ENCODE measurements at places on chromosomes 3 and 15. TPM values are rescaled to one million over a fixed set of nuclear protein-coding genes. Genes with fewer than 3 reads are reported as not detected.

The TRH gene
- not detected for total RNA-seq

The FBXW12 gene
- total RNA-seq = 0.20 TPM

The CLSTN2 gene
- total RNA-seq = 0.37 TPM

The RTP3 gene
- total RNA-seq = not detected

The ROPN1B gene
- total RNA-seq = not detected

The XCR1 gene
- total RNA-seq = not detected

The MEGF11 gene
- total RNA-seq = not detected

The PARP15 gene
- 0.20 TPM for total RNA-seq

The ALDH1L1 gene
- not detected for total RNA-seq

The GOLGA8T gene
- total RNA-seq = not detected

The RBP2 gene
- total RNA-seq = not detected

The GOLGA6L7 gene
- not detected for total RNA-seq
